ENCODE measurements at places on chromosomes 6 and 20.

GRCh38 chr6:1287103-1287591, 24.8 kb upstream of the FOXQ1 start:
- DNase-seq, result no peak

- DNase-seq, result no peak
Observed at GRCh38 chr6:34855463-34855862, 32.4 kb downstream of the TAF11 start.

DNA sequence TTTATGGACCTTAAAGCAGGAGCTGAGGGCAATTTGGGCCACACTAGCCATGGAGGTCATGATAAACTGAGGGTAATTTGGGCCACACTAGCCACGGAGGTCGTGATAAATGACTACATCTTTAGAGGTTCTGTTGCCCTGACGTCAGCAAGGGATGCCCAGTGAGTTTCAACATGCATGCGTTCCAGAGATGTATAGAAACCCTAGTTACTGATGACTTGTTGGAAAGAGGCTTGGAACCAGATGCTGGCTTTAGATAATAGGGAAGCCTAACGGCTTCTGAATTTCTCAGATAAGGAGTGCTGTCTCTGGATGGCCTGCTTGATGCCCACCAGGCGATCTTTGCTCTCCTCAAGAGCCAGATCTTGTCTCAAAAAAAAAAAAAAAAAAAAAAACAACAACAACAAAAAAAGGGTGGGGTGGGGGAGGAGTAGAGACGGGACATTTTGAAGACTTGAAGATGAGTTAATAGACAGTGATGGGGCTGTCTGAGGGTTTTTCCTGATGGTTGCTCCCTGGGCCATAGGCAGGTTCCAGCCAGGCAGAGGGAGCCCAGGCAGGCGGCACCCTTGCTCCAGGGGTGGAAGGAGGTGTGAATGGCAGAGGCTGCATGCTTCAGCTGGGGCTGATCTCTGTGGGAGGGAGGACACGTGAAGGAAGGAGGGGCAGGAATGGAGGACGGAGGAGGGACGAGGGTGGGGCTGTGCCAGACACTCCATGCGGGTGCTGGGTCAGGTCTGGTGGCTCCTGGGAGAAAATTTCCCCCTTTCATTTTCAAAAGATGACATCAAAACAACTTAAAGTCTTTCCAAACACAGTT, 27.0 kb upstream of the FRMD1 start:
- DNase-seq, result peak; percentile 55

DNA sequence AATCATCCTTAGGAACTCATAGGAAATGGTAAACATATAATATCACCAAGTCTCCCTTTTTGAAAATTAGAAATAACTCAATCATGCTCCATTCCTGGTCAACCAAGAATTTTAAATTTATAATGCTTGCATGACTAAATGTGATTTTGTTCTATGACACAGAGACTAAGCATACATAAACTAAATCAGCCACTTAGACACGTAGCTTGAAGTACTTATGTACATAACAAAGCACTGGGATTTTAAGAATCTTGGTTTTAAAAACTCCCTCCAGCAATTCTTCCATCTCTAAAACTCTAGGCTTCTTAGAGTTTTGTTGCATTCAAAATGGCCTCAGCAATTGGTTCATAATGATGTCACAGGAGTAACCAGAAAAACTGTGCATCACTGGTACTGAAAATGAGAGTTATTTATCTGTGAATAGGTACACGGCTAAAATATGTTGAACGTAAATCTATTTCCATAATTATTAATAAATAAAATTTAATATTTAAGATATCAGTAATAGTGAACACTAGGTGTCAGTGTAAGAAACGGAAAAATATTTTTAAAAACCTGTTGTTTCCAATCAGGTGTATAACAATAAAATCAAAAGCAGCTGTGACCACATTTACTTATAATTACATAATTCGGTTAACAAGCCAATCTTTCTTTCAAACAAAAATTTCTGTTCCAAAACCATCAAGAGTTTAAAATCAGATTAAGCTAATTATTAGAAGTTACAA, 241.6 kb upstream of the RUNX2 start:
- DNase-seq, result no peak

DNA sequence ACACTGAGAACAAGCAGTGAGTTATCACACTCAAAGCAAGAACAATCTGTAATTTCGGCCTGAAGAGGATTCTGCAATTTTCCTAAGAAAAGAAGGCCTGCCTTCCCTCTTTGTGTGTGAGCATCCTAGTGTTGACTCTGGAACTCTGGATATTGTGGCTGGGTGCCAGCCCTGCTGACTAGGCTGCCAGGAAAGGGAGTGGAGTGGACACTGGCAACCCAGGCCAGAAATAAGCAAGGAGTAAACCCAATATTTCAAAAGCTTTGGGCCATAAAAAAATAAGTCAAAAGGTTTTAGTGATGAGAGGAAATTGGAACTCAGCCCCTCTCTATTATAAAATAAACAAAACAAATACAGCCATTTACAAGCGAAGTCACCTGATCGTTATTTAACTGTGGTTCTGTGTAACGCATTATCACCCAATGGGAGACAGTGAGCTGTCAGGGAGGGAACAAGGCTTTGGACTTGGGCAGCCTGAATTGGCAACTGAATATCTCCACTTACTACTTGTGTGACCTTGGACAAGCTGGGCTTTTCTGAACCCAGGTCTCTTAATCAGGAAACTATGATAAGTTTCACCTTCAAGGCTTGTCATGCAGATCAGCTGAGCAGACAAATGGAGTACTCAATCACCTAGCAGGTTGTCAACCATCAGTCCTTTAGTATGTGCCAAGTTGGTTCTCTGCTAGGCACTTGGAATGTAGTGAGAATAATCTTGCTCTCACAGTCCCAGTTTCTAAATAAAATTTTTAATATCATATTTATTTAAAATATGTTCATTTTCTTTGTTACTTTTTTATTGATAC, 196.2 kb downstream of the PAX1 start:
- DNase-seq, result no peak

DNA sequence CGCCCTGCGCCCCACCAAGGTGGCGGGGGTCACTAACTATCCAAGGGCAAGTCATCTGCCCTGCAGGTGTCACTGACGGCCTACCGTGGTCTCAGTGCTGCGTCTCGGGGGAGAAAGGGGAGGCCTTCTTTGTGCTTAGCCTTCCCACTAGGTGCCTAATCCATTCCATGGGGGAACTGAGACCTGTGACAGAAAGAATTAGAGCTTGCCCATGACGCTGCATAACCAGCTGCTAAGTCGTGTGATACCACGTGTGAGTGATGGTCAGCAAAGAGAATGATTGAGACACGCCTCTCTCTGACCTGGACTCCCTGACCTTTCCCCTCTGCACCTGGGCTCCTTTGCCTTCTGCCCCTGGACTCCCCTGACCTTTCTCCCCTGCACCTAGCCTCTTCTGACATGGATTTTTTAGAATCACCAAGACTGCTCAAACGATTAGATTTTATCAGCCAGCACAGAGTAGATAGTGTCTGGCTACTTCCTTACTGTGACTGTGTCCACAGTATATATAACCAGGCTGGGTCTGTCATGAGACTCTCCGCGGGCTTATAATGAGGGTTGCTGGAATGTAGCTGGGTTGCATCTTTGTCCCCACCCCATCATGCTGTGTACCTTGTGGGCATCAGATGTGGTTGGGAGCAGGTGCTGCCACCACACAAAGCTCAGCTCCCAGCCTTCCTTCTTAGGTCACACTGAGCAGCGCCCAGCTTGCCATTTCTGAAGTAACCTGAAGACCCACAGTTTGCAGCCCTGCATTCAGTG, 140.6 kb downstream of the TMEM242 start:
- DNase-seq, result peak; percentile 39

DNA sequence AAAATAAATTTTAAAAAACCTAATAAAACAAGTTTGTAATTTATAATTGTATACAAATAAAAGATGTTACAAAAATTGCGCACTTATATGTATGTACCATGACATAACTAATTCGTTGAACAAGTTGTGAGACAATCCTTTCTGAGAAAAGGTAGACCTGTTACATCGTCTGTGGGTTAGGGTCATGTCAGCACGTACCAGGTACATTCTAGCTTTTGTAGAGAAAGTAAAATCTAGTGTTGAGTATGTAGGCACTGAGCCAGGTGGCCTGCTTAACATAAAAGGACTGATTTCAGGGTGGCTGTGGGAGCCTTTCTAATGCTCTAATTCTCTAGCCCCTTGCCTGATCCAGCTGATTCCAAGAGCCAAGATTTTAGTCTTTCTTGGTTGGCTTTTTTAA, 10.4 kb downstream of the RPL7L1 start:
- DNase-seq, result no peak

DNA sequence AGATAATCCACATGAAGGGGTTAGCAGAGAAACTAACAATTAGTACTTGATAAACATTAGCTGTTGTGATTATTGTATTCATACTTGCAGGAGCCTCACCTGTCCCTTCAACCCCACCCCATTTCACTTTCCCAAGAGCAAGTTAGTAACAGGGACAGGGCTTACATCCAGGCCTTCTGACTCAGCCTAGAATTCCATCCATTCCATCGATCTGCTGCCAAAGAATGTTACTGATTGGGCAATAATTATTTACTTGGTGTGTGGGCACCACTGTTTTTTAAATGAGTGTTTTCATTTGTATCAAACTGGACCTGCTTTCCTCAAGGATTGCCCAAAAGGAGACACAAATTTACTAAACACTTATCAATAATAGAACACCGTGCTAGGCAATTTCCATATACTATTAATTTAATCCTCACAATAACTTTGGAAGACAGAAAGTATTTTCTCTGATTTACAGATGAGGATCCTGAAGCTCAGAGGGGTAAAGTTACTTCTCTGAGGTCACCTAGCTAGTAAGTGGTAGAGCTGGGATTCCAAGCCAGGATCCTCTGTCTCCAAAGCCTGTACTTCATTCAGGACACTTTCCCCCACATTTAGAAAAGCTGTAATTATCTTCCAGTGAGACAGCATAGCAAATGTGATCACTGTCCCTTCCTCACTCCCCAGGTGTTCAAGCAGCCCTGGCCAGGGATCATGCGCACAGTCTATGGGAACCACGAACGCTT, 32.8 kb downstream of the GSS start:
- no peak for DNase-seq

All from NCI-H2107 (cell line).